Astrocyte of the spinal cord (primary cell): ENCODE measurements at places on chromosomes 2 and 18.

DNA sequence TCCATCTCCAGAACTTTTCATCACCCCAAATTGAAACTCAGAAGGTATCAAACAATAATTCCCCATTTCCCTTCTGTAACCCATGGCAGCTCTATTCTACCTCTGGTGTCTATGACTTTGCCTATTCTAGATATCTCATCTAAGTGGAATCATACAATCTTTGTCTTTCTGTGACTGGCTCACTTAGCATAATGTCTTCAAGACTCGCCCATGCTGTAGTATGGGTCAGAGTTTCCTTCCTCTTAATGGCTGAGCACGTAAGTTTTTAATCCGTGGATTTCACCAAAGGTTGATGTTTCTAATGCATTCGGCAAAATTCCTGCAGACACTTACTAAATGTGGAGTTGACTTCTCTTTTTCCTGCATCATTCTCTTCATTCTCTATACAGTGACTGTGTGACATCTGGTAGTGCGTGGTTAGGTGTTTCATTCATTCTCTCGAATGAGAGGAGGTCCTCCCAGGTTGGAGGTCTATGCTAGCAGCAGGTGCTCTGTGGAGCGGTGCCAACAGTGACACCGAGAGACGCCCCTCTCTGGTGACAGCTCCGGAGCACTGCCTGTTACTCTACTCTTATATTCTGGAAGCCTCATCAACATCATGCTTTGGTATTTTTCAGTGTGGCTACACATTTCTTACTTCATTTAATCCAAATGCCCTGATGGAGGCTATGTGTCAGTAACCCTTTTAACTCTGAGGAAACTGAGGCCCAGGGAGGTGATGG lies 50.1 kb downstream of the ATOH8 start:
- DNase-seq, result no peak

- DNase-seq, result peak; percentile 46
These were observed 311.2 kb downstream of the OSR1 start for GRCh38 chr2:19046986-19047780.

DNA sequence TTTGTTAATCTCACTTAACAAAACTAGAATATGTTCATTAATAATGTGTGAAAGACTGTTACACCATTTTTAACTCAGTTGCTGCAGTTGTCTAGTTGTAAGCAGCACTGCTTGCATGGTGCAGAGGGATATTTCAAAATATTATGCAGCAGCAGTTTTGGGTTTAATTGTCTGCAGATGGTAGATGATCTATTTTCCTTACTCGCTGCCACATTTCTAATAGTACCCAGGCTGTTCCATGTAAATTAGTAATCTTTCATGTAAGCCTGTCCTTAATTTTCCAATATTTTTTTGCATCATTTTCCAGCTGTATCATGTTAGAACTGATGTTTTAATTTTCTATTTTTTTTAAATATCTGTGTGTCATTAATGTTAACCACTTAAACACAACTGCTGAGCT lies 488.1 kb upstream of the RAB12 start:
- DNase-seq, result no peak

GRCh38 chr2:177474301-177474700 lies 81.7 kb downstream of the AGPS start:
- DNase-seq, result no peak

DNA sequence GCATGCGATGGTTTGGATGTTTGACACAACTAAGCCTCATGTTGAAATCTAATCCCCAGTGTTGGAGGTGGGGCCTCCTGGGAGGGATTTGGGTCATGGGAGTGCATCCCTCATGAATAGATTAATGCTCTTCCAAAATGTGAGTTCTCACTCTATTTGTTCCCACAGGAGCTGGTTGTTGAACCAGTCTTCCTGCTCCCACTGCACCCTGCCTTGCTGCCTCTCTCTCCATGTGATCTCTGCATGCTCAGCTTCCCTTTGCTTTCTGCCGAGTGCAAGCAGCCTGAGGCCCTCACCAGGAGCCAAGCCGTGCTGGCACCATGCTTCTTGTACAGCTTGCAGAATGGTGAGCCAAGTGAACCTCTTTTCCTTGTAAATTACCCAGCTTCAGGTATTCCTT lies 206.8 kb downstream of the VAPA start:
- no peak for DNase-seq

DNA sequence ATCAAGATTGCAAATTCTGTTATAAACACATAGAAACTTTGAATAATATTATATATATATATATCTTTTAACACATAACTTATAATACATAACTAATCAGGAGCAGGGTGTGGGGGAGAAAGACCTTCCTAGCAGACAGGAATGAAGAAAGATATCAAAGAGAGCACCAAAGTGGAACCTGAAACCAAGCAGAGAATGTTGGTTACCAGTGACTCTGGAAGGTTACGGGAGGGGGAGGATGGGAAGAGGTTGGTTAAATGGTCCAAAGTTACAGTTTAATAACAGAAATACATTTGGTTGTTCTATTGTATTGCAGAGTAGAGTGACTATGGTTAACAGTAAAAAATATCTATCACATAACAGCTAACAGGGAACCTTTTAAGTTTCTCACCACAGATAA lies 366.7 kb downstream of the LRRTM4 start:
- no peak for DNase-seq

- DNase-seq, result peak; percentile 73
These were observed 3.9 kb downstream of the NEB start for GRCh38 chr2:151730262-151730975.

DNA sequence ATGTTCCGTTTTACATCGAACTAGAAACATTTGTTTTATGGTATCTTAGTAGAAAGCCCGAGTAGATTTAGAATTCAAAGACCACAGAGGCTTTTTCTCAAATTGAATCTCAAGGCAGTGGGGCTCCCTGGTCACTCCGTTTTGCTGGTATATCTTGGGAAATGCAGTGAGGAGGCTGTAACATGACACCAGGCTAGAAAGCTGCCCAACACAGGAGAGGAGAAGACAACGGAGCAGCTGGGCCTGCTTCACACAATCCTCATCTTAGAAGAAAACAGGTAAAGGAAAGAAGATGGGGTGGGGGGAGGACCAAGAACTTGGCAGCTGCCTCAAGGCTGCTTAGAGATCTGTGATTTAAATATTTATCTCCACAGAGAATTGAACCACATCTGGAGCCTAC lies 38.3 kb upstream of the EPB41L3 start:
- DNase-seq, result peak; percentile 77

- peak; percentile 71 for DNase-seq
These were observed 95.0 kb downstream of the RNF144A start for GRCh38 chr2:7012141-7012764.

DNA sequence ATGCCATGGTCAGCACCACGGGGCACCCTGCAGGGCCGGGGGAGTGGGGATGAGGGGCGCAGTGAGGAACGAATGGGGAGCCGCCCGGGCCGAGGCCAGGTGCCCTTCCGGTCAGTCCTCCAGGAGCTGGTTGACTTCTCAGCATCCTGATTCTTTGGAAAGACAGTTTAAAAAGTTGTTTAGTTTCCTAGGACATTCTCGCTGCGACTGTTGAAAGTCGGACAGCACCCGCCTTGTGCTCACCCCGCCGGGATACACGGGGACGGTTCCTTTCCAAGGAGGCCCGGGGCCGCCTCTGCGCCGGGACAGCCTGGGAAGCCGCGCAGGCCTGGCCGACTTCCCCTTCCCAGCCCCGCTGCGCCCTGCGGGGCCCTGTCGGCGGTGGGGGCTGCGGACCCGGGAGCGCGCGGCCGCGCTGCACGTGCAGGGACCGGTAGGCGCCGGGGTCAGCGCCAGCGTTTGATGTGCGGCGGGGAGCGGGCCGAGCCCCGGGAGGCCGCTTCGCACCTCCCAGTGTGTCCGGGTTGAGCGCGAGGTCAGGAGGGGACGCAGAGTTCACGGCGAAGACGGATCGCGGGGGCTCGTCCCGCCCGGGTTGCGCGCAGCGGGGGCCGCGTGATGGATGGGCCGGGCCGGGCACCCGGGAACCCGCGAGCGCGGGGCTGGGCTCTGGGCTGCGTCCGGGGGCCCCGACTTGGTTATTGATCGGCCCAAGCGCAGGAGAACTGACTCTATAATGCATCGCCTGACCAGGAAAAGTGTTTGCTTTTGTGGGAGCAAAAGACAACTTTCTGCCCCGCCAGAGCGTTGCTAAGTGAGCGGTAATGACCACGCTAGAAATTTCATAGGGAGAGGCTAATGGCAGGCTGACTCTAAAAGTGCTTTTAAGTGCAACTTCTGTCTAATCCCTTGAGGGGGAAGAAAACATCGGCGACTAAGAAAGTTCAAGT lies 28.0 kb upstream of the SMIM21 start:
- DNase-seq, result peak; percentile 43

- no peak for DNase-seq
These were observed 2.9 kb upstream of the IGFBP5 start for GRCh38 chr2:216698293-216698692.

GRCh38 chr2:240419723-240420122 lies 15.7 kb upstream of the GPC1 start:
- DNase-seq, result no peak

GRCh38 chr2:206343816-206344215 lies 69.4 kb downstream of the ZDBF2 start:
- no peak for DNase-seq

- DNase-seq, result no peak
These were observed 7.4 kb downstream of the EPAS1 start for GRCh38 chr2:46304635-46305034.

GRCh38 chr18:59536166-59536565 lies 161.1 kb downstream of the CCBE1 start:
- DNase-seq, result no peak
